ENCODE measurements at places on chromosomes 1 and 21. TPM values are rescaled to one million over a fixed set of nuclear protein-coding genes. Genes with fewer than 3 reads are reported as not detected.

- DNase-seq: peak; percentile 36
These were observed 572 bp downstream of the ATP1B1 start for GRCh38 chr1:169106921-169107602.

GRCh38 chr1:149849111-149849946 lies 50.0 kb upstream of the BOLA1 start:
- no peak for DNase-seq

DNA sequence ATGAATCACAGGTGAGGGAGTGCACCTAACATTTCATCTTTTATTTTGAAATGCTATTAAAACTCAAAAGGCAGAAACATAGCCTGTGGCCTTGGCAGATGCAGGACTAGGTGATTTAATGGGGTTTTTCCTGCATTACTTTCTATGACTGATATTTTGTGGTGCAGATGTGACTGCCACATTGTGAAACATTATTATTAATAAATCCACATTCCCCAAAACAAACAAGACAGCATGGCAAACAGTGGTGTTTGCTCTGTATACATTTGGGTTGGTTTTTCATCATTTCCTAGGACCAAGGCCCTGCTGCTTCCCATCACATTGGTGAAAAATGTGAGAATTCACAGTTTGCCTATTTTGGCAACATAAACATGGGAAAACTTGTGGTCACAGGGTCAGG lies 247.6 kb upstream of the SGIP1 start:
- no peak for DNase-seq

GRCh38 chr21:31012133-31013089 lies 25.9 kb downstream of the KRTAP19-8 start:
- DNase-seq: no peak

DNA sequence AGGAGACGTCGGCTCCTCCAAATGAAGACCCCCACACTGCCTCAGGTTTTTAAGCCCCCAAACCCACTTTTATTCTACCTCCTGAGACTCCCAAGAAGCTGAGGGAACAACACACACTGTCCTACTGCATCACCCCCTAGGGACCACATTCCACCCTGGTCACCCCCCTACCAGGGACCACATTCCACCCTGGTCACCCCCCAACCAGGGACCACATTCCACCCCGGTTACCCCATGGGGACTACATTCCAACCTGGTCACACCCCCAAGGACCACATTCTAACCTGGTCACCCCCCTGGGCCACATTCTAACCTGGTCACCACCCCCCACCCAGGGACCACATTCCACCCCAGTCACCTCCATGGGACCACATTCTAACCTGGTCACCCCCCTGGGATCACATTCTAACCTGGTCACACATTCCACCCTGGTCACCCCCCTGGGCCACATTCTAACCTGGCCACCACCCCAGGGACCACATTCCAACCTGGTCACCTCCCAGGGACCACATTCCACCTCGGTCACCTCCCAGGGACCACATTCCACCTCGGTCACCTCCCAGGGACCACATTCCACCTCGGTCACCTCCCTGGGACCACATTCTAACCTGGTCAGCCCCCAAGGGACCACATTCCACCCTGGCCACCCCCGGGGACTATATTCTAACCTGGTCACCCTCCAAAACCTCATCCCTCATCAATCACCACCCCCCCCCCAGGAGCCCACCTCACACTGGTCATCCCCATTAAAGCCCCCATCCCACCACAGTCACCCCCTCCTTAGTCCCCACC lies 587.6 kb downstream of the NPHP4 start:
- DNase-seq: no peak

- no peak for DNase-seq
These were observed 3.6 kb upstream of the NPPA start for GRCh38 chr1:11851180-11851579.

The CCDC24 gene
- 12.1 TPM for total RNA-seq

The TRIM63 gene
- not detected for total RNA-seq

Data from WTC11 (cell line).